NCI-H524 (cell line): ENCODE measurements at places on chromosomes 16 and 17.

DNA sequence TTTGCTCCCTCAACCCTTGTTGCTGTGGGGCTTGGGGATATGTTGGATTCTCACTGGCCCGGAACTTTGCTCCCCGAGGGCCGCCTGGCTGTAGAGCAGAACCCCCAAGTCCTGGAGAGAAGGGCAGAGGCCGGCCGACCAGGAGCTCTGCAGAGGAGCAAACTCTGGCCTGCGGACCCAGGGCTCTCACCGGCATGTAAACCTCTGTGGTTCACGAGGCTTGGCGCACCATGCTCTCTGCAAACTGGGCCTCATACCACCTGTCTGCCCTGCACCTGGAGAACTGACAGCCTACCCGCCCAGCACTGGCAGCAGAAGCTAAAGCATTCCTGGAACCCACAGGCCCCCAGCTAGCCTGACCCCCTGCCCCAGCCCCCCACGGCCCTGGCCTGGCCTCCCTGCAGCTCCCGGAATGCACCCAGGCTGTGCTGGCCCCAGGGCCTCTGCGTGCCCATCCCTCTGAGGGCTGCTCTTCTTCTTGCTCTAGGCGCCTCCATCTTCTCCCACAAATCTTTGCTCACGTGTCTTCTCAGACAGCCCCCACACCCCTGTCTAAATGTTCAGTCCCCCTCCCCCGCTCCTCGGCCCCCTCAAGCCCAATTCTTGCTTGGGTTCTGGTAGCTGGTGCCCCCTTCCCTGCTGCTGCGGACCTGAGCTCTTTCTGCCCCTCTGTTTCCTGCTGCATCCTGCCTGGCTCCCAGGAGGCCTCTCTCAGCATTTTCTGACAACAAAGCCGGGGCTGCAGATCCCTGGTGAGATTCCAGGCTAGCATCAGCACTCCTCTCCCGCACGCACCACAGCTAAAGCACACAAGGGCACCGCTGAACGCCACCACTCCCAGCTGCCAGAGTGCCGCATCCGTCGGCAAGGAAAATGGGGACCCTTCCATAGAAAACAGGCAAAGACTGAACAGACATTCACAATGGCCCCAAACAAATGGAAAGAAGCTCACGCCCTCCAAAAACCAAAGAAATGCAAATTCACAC lies 23.3 kb downstream of the ACTG1 start:
- DNase-seq: no peak

GRCh38 chr16:25014500-25015147 lies 545 bp downstream of the ARHGAP17 start:
- peak; percentile 68 for DNase-seq

DNA sequence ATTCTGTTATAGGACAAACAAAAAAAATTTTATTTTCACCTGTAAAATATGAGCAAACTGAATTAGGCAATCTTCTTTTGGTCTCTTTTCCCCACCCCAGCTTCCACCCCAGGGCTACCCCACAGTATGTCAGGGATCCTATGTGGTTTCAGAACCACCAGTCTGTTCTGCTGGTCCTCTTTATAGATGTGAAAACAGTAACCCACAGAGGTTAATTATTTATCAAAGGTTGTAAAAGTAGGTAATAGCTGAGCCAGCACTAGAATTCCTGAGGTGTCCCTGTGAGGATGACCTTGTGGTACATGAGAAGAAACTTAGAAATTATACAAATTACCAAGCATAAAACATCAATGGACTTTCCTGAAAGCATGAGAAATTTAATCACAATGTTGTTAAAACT lies 428.7 kb downstream of the CNTNAP4 start:
- DNase-seq: no peak

DNA sequence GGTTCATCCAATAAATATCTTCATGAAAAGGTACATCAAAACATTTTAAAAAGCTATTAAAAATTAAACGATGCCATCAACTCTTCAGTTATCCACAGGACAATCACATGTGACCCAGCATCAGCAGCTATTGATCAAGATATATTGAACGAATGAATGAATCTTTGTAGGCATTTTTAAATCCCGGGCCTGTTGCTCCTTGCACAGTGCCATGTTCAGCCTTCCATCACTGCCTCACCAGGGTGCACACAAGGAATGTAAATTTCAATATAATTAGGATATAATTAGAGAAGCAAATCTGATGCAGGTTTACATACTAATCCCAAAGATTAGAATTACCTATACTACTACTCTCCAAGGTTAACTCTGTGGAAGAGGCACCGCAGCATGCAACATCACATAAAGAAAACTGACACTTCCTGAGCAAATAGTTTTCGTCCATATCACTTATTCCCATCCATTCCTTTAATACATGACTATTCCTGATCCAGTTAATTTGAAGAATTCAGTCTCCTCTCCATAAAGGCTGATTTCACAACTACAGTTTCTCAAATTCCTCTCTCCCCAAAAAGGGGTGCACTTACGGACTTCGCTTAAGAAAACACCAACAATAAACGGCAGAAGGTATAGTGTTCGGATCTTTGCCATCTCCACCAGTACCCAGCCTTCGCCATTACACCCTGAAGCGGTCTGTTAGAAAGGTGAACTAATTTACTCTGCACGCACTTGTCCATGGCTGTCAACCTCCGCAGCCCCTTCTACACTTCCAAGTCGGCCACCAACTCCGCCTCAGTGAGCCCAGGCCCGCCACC lies 938 bp downstream of the NCOR1 start:
- peak; percentile 64 for DNase-seq

GRCh38 chr17:44314524-44314868 lies 6.1 kb downstream of the RUNDC3A start:
- no peak for DNase-seq

GRCh38 chr16:4353675-4354074 lies 2.6 kb upstream of the PAM16 start:
- no peak for DNase-seq

DNA sequence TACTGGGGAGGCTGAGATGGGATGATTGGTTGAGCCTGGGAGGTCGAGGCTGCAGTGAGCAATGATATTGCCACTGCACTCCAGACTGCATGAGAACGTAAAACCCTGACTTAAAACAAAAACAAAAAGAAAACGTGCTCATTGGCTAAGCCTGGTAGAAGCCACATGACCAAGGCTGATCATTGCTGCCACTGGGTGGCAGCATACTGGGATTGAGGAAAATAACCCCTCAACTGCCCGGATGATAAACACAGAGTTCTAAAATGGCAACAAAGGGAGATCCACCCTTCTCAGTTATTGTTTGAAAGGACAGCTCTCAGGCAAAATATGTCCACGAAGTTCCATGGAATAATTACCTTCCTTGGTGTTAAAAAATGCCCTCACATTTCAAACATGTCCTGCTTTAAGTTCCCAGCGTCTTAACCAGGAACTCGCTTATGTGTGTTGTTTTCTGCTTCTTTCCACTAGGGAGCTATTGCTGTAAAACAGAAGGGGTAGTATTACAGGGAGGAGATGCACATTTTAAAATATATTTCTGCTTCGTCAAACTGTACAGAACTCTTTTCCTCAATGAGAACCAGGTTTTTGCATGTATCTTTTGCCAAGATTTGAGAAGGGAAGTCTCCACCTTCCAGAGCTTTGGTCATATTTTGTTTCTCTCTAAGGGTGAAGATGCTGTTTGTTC lies 675.3 kb downstream of the MAF start:
- DNase-seq: no peak
